Activated CD4-positive, alpha-beta memory T cell treated with anti-CD3 and anti-CD28 coated beads for 36 hours (primary cell): ENCODE measurements at places on chromosomes 4 and X. TPM values are rescaled to one million over a fixed set of nuclear protein-coding genes. Genes with fewer than 3 reads are reported as not detected.

DNA sequence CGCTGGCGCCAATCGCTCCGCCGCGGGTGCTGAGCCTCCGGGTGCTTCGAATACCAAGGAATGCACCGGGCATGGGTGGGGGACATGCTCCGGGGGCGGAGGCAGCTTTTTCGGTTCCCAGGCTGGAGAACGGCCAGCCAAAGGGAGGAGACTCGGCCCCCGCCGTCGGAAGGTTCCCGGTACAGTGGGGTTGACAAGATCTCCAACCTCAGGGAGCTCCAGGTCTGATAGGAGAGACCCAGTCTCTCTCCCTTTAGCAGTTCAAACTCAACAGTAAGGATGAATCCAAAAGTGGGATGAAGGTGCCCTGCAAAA, 29.1 kb upstream of the BCORL1 start:
- peak overlapping the region; percentile 43 for H3K4me3 ChIP-seq
- peaks cover 2% of the 10 kb centered on the region for H3K27me3 ChIP-seq
- peaks cover 12% of the 10 kb centered on the region for H3K4me1 ChIP-seq

The MAGEB2 gene
- not detected for total RNA-seq

The NAP1L2 gene
- 3.1 TPM for total RNA-seq

GRCh38 chr4:177484613-177485021, 42.4 kb upstream of the AGA start:
- no peak overlapping the region for H3K27ac ChIP-seq
- H3K4me1 ChIP-seq: no peaks in the 10 kb centered on the region
- DNase-seq: no peak
- no peaks in the 10 kb centered on the region for H3K27me3 ChIP-seq

The IL3RA gene
- 1.4 TPM for total RNA-seq

The NSUN7 gene
- total RNA-seq: 0.07 TPM

DNA sequence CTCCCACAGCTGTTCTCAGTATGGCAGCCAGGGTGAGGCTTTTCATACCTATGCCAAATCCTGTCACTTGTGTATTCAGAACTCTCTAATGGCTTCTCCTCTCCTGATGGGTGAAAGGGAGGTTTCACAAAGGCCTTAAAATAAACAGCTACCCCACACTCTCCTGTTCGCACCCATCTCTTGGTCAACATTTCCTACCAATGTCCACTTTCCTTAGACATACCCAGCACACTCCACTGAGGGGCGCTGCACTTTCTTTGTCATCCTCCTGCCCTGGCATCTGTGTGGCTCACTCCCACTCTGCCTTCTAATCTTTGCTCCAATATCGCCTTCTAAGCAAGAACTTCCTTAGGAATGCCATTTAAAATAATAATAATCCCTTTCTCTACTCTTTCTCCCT, 313.3 kb downstream of the PPP3CA start:
- H3K4me3 ChIP-seq: no peak overlapping the region
- peaks cover 20% of the 10 kb centered on the region for H3K4me1 ChIP-seq
- no peak for DNase-seq
- peaks cover 2% of the 10 kb centered on the region for H3K36me3 ChIP-seq
- H3K27ac ChIP-seq: no peak overlapping the region

The SOX3 gene
- not detected for total RNA-seq

GRCh38 chr4:83012200-83012686, 1.6 kb upstream of the LIN54 start:
- peak overlapping the region; percentile 99 for H3K4me3 ChIP-seq
- DNase-seq: peak; percentile 66
- H3K36me3 ChIP-seq: peaks cover 5% of the 10 kb centered on the region
- H3K4me1 ChIP-seq: peaks cover 40% of the 10 kb centered on the region
- peak overlapping the region; percentile 90 for H3K27ac ChIP-seq

DNA sequence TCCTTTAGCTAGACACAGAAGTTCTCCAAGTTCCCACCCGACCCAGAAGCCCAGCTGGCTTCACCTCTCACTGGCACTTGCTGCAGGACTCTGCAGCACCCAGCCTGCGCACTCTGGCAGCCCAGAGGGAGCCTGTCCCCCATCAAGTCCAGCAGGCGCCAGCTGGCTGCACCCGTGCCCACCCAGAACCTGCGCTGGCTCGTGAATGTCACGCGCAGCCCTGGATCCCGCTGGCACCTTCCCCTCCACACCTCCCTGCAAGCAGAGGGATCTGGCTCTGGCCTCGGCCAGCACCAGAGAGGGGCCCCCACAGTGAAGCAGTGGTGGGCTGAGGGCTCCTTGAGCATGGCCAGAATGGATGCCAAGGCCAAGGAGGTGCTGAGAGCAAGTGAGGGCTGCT, 187.6 kb upstream of the HAND2 start:
- no peak overlapping the region for H3K27ac ChIP-seq
- H3K4me3 ChIP-seq: no peak overlapping the region
- no peaks in the 10 kb centered on the region for H3K4me1 ChIP-seq
- no peak for DNase-seq
- H3K27me3 ChIP-seq: no peaks in the 10 kb centered on the region

DNA sequence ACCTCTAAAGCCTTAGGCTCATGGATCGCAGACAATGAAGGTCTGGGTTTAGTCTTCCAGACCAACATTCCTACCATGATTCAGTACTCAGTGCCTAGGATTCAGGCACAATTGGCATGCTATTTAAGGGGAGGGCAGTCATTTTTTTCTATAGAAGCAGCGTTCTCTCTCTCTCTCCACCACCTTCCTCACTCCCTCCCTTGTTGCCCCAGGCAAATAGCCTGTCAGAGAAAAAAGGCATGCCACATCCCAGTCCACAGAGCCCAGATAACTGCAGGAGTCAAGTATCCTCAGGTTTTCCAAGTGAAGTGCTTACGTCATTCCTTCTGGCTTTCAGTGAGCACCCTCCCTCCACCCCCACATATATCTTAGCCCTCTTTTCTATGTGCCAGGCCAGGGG, 533.0 kb downstream of the BCOR start:
- H3K27me3 ChIP-seq: no peaks in the 10 kb centered on the region
- H3K4me1 ChIP-seq: no peaks in the 10 kb centered on the region
- no peak for DNase-seq
- H3K27ac ChIP-seq: no peak overlapping the region
- no peaks in the 10 kb centered on the region for H3K36me3 ChIP-seq

- DNase-seq: no peak
- peaks cover 3% of the 10 kb centered on the region for H3K27me3 ChIP-seq
- no peak overlapping the region for H3K27ac ChIP-seq
- H3K4me3 ChIP-seq: no peak overlapping the region
- no peaks in the 10 kb centered on the region for H3K4me1 ChIP-seq
- H3K36me3 ChIP-seq: no peaks in the 10 kb centered on the region
Observed at GRCh38 chr4:183105092-183105491, 6.0 kb downstream of the WWC2 start.

The STATH gene
- not detected for total RNA-seq

The CDKL2 gene
- 0.97 TPM for total RNA-seq

DNA sequence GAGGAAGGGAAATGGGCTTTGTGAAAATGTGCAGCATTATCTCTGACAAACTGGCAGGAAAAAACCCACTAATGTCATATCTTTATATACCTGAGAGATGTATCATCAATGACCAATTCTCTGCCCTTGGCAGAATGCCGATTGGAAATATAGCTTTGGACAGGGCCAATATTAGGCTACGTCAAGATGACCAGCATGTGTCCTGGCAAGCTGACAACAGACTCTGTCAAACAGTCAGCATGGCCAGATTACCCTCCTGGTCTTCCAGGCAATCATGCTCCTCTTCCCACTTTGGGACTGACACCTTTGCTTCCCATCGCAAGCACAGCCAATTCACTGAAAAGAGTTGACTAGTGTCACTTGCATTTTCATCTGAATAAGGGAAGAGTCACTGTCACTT, 57.0 kb downstream of the SORBS2 start:
- H3K36me3 ChIP-seq: no peaks in the 10 kb centered on the region
- no peak overlapping the region for H3K27ac ChIP-seq
- DNase-seq: no peak

- DNase-seq: peak; percentile 22
- no peak overlapping the region for H3K4me3 ChIP-seq
- H3K27ac ChIP-seq: peak overlapping the region; percentile 53
- peaks cover 4% of the 10 kb centered on the region for H3K36me3 ChIP-seq
Observed at GRCh38 chrX:129825746-129826505, 17.8 kb downstream of the ZDHHC9 start.

The SSX2 gene
- total RNA-seq: not detected

DNA sequence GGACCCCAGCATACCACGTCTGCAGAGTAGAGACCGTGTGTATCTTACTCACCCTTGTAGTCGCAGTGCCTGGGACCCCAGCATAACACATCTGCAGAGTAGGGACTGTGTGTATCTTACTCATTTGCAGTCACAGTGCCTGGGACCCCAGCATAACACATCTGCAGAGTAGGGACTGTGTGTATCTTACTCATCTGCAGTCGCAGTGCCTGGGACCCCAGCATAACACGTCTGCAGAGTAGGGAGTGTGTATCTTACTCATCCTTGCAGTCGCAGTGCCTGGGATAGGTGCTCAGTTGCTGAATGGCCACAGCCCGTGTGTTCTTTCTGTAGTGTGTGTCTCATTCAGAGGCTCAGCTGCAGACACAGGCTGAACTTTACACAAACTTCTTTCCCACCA, 71.4 kb upstream of the FRG1 start:
- no peaks in the 10 kb centered on the region for H3K4me1 ChIP-seq
- H3K27me3 ChIP-seq: no peaks in the 10 kb centered on the region
- no peaks in the 10 kb centered on the region for H3K36me3 ChIP-seq
- DNase-seq: no peak

GRCh38 chrX:154490414-154491083, at the start of gene SLC10A3:
TSS of gene SLC10A3 (minus strand) at chrX:154490629. CDS start at chrX:154488940, 1,689 bp downstream.
- peak within 1 kb of the TSS; percentile 87 for H3K4me3 ChIP-seq
- peaks cover 10% of the 10 kb centered on the region for H3K36me3 ChIP-seq

The CT45A2 gene
- total RNA-seq: not detected

The KLKB1 gene
- not detected for total RNA-seq

DNA sequence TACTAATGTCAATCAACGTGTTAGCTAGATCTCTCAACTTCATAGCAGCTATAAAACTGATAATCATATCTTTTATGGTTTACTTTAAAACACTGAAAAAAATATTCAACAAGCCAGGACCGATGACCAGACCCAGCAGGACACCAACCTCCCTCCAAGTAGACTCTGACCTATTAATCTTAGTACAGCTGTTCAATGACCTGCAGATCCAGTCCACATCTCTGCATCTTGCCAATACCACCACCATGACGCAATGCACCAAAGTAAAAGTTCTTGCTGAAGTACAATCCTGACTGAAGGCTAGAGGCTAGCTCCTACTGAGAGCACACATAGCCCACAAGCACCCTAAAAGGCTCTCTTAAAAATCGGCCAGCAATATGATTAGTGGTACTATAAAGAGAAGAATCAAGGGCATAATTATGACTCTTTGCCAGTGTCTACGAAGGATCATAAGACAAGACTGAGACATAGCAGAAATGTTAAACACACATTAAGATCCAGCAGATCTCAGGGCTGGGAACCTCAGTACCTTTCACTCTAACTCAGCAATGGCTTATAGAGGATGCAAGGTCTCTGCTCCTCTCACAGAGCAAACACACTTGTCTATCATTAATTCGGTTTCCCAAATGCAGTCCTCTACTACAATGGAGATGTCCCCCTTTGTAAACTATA, 7.6 kb downstream of the MED14 start:
- H3K27me3 ChIP-seq: no peaks in the 10 kb centered on the region
- no peak for DNase-seq
- H3K36me3 ChIP-seq: peaks cover 22% of the 10 kb centered on the region

The SYTL4 gene
- total RNA-seq: not detected

- no peak overlapping the region for H3K4me3 ChIP-seq
- no peaks in the 10 kb centered on the region for H3K36me3 ChIP-seq
- no peak overlapping the region for H3K27ac ChIP-seq
Observed at GRCh38 chr4:126552321-126552720, 1080.4 kb upstream of the INTU start.

DNA sequence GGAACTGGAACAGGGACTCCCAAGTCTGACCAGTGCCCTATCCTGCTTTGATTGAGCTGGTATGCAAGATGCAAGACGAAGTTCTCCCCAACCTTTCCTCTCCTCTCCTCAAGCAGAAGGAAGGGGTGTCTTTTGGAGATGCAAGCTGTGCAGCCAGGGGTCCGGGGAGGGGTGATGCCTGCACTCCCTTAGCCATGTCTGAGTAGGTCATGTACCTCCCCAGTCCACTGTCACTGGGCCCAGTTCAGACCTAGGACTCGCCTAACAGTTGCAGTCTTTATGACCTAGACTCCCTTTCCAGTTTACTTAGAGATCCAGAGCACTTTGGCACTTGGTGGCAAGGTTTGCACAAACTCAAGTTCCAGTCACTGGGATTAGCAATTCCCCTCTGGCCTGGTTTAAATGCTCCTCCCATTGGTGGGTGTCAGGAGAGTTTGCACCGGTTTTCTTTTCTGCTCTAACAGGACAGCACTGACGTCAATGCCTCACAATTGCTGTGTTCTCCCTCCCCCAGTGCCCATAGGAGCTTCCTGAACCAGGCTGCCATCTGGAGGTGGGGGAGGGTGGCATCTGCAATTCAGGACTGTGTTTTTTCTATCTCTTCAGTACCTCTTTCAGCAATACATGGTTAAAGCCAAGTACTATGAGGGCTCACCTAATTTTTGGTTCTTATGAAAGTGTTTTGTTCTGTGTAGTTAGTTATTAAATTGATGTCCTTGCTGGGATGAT, 782.2 kb downstream of the ARAP2 start:
- no peaks in the 10 kb centered on the region for H3K4me1 ChIP-seq
- DNase-seq: no peak
- no peak overlapping the region for H3K4me3 ChIP-seq

The PABPC1L2B gene
- not detected for total RNA-seq

The RAB39B gene
- 15.3 TPM for total RNA-seq

DNA sequence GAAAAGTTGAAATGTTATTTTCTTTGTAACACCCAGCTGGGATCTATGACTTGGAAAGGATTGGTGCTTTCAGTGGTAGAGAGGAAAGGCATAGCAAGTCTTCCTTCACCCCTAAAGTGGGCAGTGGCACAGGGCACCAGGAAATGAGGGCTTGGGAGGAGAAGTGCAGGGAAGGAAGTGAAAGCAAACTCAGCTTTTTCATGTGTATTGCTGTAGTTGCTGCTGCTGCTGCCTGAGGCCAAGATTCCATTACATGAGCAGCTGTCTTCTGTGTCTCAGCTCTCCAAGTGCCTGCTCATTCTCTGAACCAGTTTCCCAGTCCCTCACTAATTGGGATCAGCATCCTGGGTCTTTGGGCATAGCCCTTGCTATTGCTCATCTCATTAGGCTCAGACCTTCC, 2.6 kb downstream of the HCCS start:
- no peak for DNase-seq
- no peaks in the 10 kb centered on the region for H3K27me3 ChIP-seq
- peak overlapping the region; percentile 3 for H3K4me3 ChIP-seq
- peak overlapping the region; percentile 80 for H3K27ac ChIP-seq

The GBA3 gene
- total RNA-seq: not detected

- no peak overlapping the region for H3K27ac ChIP-seq
- no peak overlapping the region for H3K4me3 ChIP-seq
- no peak for DNase-seq
- peaks cover 10% of the 10 kb centered on the region for H3K27me3 ChIP-seq
- H3K4me1 ChIP-seq: no peaks in the 10 kb centered on the region
- no peaks in the 10 kb centered on the region for H3K36me3 ChIP-seq
Observed at GRCh38 chr4:44671636-44672035, 6.6 kb upstream of the GUF1 start.
